Stimulated activated CD8-positive, alpha-beta memory T cell treated with anti-CD3 and anti-CD28 coated beads, Interleukin-2, amount 100 ng/mL, for 48 hours (primary cell): ENCODE measurements at places on chromosomes 1 and 21.

- no peak for DNase-seq
These were observed 52.3 kb downstream of the UTP25 start for GRCh38 chr1:209880031-209880430.

DNA sequence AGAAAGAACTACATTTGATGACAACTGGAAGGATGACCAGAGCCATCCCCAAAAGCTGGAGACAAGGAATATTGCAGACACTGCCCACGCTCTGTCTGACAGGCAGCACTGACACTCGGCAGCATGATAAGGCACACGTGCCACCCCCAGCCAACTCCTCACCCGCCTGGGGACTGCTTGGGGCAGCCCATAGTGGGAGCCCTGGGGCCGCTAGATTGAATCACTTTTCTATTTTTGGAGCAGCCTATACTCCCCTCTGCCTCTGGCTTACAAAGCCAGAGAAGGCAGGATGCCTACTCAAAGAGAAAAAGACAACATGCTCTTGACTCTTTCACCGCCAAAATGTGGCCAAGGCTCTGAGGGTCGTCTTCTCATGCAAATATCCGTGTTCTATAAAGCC lies 1.3 kb downstream of the SMG5 start:
- peak; percentile 47 for DNase-seq

DNA sequence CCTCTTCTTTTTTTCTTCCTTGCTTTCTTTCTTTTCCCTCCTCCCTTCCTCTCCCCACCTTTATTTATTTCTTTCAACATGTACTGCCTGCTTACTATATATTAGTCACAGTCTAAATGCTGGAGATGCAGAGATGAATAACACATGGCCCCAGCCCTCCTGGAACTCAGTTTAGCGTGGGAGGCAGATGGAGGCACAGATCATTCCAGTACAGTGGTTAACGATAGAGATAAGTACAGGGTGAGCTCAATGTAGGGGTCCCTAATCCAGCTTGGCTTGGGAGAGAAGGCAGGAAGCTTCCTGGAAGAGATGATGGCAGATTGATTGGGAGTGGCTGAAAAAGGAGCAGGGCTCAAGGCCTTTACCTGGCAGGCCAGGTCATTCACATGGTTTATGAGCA lies 55.6 kb upstream of the PPP2R5A start:
- DNase-seq = no peak

- no peak for DNase-seq
These were observed 105.2 kb downstream of the EDEM3 start for GRCh38 chr1:184649451-184649888.

DNA sequence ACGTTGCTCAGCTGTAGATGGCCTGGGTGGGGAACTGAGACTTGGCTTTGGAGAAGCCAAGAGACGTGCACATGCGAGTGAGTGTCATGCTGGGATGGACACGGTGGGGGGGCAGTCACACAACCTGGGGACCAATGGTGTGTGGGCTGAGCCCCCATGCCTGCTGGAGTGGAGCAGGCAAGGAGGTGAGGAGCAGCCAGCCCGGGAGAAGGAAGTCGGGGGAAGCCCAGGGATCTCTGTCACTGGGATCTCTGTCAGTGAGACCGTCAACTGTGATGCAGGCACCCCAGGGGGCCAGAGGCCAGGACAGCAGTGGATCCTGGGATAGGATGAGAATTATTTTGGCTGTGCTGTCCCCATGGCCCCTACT lies 11.0 kb upstream of the ZNF669 start:
- no peak for DNase-seq

DNA sequence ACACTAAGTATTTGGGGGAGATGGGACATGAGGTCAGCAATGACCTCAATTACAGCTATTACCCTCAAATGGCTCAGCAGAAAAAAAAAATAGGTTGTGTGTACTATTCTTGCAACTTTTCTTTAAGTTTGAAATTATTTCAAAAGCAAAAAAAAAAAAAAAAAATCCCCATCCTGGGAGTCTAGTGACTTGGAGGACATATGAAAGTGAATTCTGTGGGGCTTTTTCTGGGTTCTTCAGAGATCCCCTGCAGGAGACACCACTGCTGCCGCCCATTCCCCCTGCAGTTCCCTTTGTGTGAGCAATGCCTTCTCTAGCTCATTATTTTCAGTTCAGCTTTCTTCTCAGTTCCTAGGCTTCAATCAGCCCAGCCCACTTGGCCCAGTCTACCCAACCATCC lies 16.7 kb downstream of the HSD11B1 start:
- no peak for DNase-seq

GRCh38 chr21:42081138-42081537 lies 10.0 kb downstream of the UMODL1 start:
- DNase-seq = no peak

GRCh38 chr1:79322511-79323027 lies 316.0 kb upstream of the ADGRL4 start:
- DNase-seq = no peak

DNA sequence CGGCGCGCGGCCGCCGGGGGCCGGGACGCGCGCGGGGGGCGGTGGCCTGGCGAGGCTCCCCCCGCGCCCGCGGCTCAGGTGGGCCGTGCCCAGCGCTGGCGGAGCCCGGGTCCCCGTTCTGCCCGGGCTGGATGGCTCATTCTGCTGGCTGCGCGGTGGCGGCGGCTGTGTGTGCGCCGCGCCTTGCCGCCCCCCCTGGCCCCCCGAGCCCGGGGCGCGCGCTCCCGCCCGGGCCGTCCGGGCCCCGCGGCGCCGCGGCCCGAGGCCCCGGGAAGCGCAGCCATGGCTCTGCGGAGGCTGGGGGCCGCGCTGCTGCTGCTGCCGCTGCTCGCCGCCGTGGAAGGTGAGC lies at the start of gene EPHB2:
TSS of gene EPHB2 (plus strand) at position 139 of the 349 bp plus-strand sequence. CDS start at position 283, 144 bp downstream.
- DNase-seq = no peak

GRCh38 chr1:4775506-4775905 lies 121.1 kb downstream of the AJAP1 start:
- DNase-seq = no peak

DNA sequence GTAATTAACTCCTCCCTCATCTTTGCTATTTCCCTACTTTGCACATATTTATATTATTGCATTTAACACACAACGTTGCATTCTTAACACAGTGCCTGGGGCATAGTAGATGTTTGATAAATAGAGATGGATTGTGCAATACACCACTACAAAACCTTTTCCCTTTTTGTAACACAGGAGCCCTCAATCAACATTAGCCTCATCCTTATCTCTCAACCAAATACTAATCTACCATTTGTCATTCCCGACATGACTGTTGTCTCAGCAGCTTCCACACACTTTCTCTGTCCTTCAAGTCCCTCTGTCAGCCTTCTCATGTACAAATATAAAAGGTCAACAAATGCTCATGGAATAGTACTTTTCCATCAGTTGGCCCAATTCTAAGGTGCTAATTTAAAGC lies 78.9 kb upstream of the KCNK2 start:
- DNase-seq = no peak

DNA sequence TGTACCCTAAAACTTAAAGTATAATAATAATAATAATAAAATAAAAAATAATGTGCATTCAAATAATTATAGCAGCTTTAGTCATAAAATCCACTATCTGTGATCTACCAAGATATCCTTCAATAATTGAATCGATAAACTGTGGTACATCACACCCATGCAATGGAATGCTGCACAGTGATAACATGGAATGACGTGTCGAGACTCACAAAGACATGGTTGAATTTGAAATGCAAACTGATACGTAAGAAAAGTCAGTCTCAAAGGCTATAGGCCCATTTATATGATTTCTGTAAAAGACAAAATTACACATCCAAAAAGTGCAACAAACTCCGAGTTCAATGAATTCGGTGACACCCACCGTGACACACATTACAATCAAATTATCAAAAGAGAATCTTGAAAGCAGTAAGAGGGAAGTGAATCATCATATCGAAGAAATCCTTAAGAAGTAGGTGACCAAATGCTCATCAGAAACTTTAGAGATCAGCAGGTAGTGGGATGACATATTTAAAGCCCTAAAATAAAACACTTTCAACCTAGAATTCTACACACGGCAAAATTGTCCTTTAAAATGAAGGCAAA lies 5.2 kb upstream of the SPRR2E start:
- DNase-seq = no peak

DNA sequence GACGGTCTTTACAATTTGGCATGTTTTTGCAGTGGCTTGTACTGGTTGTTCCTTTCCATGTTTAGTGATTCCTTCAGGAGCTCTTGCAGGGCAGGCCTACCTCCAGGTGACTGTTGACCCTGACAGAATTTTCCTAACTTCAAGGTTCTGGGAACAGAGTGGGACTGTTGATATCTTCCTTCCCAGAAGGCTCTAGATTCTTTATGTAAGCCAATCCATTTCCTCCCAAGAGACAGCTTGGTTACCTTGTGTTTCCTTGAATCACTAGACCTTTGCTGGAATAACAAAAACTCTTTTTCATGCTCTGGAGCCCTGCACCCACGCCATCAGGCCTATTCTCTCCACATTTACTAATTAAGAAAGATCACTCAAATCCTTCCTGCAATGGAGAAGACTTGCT lies 67.0 kb downstream of the C21orf91 start:
- DNase-seq = no peak

DNA sequence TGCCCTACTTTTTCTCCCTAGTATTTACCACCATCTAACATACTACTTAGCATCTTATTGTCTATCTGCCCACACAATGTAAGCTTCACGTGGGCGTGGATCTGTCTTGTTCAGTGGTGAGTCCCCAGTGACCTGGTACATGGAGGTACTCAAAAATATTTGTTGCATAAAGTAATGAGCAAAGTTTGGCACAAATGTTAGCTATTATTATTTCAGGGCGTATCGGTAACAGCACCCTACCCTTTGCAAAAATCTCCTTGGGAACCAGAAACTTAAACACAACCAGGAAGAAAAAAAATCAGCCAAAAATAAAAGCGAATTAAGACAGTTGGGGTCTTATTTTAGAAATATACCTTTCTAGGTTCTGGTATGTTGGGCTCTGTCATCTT lies 454 bp upstream of the NENF start:
- DNase-seq = no peak

DNA sequence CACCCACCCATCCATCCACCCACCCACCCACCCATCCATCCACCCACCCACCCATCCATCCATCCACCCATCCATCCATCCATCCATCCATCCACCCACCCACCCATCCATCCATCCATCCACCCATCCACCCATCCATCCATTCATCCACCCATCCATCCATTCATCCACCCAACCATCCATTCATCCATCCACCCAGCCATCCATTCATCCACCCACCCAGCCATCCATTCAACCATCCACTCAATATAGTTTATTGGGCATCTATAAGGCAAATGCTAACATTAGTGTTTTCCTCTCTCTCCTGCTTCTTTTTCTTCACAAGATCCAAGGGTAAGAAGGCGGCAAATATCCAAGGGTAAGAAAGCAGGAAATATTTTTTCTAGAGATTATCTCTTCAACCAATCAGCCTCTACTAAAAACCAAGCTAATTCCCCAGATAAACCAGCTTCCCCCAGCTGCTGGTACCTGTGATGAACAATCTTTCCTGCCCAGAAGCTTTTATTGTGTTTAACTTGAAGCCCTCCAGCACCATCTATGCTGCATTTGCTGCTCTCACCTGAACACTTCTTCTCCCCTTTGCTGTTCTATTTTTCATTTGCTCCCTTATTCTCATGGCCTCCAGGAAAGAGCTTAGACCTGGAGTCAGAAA lies 22.6 kb upstream of the ATP2B4 start:
- no peak for DNase-seq

- no peak for DNase-seq
These were observed 129.7 kb downstream of the DUSP10 start for GRCh38 chr1:221612047-221612777.

- DNase-seq = no peak
These were observed 185.1 kb downstream of the LRRC7 start for GRCh38 chr1:69752831-69753230.

DNA sequence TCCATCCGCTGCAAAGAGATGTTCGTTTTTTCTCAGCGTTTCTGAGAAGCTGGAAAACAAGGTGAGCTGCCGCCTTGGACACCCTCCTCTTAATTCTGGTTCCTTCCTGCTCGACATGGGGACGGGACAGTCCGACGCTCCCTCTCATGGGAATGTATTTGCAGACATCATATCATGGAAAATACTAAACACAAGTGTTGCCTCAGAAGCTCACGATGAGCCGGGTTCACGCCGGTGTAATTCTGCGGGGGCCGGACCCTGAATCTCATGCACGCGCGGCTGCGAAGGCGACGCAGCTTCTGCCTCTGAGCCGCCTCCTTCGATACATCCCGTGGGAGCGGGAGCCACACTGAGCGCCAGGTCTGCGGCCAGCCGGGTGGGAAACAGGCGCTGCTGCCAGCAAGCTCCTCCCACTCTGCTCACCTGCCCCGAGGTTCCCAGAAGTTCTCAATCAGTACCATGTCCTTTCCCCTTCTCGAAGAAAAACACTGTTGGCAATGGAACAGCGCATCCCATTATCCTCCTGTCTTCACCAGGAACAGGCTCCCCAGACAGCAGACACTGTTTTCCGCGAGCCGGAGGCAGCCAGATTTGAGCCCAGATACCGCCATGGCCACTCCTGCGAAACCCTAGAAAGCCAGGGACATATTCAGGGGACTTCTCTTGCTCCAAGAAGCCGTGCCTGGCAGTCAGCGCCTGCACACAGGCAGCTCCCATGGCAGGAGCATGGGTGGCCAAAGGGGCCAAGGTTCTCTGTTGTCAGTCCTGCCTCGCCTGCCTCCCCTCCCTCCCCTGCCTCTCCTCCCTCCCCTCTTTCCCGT lies 98.0 kb downstream of the WDR4 start:
- DNase-seq = no peak

DNA sequence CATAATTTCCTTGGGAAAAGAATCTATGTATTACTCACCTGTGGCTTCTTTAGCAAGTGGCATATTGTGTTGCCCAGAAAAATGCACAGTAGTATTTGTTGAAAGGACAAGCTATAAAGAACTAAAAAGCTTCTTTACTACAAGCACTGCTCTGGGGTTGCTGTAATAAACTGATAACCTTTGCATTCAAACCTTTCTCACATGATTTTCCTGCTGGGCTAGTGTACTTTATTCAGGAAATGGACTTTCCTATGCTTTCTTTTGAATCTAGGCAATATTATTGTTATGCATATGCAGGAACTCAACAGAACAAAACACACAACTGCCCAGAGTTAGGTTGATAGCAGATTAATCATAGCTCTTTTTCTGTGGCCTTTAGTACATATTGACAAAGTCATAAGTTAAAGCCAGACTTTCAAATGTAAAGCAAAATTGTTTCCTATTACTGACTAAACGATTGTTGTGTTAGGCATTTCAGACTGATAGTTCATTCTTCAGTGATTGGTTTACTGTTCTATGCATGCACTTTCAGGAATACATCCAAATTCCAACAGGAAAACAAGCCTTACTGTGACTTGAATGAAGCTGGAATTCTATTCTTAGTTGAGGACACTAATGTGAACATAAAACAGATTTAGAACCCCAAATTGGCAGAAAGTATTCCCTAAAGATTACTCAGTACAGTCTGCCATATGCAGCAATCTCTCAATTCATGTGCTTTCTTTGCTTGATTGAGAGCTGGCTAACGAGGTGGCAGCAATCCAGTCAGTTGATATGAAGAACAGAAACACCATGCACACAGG lies 564.3 kb upstream of the NEGR1 start:
- no peak for DNase-seq
